ENCODE measurements at places on chromosomes 5 and 9.

- no peak for DNase-seq
Measured at GRCh38 chr5:67437905-67438845, 241.6 kb upstream of the CD180 start.

- no peak for DNase-seq
Measured at GRCh38 chr9:27362447-27363210, 65.7 kb upstream of the EQTN start.

GRCh38 chr9:129958796-129959195 lies 84.2 kb downstream of the FNBP1 start:
- DNase-seq, result no peak

GRCh38 chr5:178630951-178631350 lies 4.1 kb upstream of the CLK4 start:
- peak; percentile 32 for DNase-seq

DNA sequence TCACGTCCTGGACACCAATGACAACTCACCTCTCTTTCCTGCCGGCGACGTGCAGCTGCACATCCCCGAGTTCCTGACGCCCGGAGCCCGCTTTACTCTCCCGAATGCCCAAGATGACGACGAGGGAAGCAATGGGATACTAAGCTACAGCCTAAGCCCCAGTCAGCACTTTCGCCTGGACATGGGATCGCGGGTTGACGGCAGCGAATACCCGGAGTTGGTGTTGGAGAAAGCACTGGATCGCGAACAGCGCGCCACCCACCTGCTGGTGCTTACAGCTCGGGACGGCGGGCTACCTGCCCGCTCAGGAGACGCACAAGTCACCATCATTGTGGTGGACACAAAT lies 1.1 kb downstream of the PCDHAC1 start:
- no peak for DNase-seq

GRCh38 chr9:21677834-21678233 lies 124.6 kb upstream of the MTAP start:
- no peak for DNase-seq

DNA sequence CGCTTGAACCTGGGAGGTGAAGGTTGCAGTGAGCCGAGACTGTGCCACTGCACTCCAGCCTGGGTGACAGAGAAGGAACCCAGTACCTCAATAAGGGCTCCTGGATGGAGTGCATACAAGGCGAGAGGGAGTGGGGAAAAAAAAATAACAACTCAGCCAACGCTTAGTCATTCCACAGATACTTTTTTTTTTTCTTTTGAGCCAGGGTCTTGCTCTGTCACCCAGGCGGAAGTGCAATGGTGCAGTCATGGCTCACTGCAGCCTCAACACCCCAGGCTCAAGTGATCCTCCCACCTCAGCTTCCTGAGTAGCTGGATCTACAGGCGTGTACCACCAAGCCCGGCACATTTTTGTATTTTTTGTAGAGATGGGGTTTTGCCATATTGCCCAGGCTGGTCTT lies 59.5 kb upstream of the GGTA1 start:
- DNase-seq, result no peak

GRCh38 chr5:178487911-178488600 lies 102.1 kb downstream of the COL23A1 start:
- DNase-seq, result no peak

GRCh38 chr5:67173959-67174358 lies 22.6 kb downstream of the CD180 start:
- no peak for DNase-seq

GRCh38 chr5:122863240-122863639 lies 17.8 kb downstream of the SNX24 start:
- no peak for DNase-seq

DNA sequence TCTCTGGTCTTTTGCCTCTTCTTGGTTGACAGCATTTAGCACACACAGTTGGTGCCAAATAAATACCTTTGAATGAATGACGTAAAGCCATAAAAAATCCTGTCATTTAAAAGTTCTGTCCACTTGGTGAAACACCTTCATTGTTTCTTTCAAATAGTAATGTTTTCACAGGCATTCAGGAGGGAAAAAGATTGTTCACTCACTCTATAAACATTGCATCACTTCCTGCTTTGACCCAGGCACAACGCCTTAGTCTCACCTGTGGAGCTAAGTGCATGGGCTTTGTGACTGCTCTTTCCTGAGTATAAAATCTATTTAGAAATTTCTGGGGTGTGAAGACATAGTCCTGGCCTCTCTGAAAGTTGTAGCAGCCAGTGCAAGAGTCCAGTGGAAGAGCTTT lies 88.9 kb upstream of the CXCL14 start:
- no peak for DNase-seq

DNA sequence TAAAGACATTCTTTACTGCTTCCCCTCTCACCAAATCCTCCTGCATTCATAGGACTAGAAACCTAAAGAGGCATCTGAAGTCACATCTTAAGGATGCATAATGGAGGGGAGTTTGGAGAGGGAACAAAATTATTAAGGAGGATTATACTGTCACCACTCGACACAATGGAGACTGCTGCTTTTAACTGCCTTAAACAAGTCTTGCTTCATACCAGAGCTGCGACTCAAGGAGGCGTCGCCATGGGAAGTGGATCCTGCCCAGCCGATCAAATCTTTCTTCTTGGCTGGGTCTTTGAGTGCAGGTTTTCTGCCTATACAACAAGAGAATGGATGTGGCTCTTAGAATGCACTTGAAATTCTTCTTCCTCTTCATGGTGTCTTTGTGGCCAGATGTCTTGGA lies 66.7 kb upstream of the FOXE1 start:
- DNase-seq, result no peak

DNA sequence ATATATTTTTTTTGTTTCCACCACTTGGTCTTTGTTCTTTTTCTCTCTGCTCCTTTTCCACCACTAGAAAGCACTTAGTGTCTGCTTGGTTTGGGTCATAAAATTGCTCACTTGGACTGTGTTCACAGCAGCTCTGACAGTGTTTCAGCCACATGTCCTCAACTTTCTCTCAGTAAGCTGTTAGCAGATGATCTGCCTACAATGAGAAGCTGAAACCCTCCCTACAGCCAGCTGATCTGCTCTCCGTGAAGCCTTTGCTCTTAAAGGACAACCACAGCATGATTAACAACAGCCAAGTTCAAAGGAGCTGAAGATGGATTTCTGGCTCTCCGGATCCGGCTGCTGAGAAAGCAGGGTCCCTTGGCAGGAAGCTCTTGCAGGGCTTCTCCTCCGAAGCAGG lies 31.6 kb downstream of the PRLR start:
- DNase-seq, result no peak

GRCh38 chr9:98540476-98540875 lies 168.3 kb downstream of the GABBR2 start:
- DNase-seq, result no peak

DNA sequence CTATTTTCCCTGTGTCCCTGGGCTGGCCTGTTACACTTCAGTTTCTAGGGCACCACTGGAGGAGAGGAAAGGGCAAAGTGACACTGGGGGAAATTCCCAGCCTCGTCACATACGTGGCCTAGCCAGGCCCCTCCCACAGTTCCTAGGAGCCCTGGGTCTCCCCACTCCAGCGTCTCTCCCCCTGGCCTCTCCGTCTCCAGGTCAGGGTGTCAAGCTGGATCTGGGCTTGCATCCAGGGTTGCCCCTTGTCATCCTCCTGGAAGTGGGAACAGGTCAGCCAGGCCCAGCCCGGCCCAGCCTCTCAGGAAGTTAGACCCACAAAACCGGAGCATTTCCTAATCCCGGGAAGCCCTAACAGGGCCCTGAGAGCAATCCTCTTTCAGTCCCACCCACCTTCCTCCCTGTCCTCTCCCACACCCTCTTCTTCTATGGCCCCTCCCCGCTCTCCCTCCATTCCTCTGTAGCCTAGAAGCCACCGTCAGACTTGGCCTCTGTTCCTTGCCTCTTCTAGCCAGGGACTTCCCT lies 4.7 kb upstream of the TNIP1 start:
- DNase-seq, result no peak

DNA sequence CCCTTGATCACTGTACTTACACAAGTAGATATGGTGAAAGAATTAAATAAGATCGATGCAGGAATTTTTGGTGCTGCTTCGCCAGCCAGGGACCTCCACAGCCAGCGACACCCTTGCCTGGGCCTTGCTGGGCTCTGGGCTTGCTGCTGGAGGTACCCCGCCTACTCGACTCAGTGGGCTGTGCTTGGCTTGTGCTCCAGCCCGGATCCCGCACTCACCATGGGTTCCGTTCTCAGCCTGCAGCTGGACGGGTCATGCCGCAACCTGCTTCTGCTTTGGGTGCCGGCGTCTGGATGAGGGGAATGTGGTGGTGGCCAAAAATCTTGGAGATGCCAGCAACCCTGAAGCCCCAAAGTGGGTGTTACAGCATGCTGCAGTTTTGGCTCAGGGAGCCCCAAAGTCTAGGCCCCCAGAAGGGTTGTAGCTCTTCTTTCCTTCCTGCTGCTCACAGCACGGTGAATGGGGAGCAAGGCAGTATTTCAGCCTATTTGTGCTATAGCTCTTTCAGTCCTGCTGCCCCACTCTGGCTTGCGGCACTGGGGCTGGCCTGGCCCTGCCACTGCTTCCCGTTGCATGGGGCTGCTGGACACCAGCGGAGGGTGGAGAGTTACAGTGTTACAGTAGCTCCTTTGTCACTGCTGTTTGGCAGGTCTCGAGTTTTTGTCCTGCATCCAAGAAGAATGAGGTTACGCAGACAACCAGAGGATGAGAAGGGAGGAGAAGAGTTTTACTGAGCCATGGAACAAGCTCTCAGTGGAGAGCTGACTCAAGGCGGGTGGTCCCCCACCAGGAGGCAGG lies 48.0 kb downstream of the TARS1 start:
- DNase-seq, result no peak

DNA sequence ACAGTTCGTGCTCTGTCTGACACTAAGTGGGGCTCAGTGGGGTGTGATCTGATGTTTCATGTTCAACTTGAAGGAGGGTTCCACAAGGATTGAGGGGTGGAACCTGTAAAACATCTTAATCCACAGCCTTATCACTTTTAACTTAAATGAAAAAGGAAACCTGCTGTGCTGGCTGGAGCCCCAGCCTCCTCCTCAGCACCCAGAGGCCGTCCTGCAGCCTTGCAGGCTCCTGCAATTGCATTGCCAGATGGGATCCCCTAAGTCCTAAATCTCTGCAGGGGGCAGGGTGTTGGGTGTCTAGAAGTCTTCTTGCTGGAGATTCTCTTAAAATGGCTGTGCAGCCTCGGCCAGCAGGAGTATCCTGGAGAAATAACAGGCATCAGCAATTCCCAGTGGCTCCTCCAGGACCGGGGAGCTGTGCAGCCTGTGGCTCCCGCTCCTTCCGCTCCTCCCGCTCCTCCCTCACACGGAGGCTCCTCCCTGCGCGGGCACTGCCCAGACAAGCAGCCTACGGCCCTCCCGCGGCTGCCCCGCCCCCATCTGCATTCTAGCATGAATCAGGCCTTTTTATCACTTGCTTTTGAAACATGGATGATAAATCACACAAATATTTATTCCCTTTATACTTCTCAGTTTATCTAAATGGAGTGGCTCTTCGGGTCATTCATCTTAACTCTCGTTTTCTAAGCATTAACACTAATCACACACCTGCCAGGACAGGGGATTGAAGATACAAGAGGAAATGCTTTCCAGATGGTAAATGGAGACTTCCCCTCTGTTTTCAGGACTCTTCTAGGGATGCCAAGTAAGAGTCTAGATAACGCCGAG lies 131.0 kb downstream of the ADAMTS16 start:
- DNase-seq, result no peak

GRCh38 chr9:91840469-91840868 lies 109.6 kb downstream of the ROR2 start:
- no peak for DNase-seq

- no peak for DNase-seq
Measured at GRCh38 chr9:86741311-86742208, 205.7 kb downstream of the GAS1 start.

- no peak for DNase-seq
Measured at GRCh38 chr9:18343784-18344183, 130.2 kb upstream of the ADAMTSL1 start.

DNA sequence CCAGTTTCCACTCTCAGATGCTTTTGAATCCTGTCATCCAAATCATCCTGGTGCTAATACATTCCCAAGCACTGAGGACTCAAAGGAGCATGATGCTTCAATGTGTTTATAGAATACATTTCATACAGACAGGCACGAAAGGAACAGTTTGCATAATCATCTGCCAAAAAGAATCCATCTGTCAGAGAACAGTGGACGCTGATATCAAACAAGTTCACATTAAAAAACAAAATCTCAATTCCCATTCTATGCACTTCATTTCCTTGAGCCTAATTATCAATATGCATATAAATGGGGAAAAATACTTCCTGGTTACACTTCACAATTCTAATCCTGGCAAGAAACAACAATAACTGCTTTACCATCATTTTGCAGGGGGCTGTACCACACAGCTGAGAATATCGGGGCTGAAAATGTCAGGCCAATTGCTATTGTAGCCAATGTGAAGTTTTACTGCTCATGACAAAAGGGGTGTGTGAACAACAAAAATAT lies 125.5 kb upstream of the FAM174A start:
- DNase-seq, result no peak

GRCh38 chr5:96626956-96627355 lies 35.2 kb upstream of the CAST start:
- DNase-seq, result no peak

DNA sequence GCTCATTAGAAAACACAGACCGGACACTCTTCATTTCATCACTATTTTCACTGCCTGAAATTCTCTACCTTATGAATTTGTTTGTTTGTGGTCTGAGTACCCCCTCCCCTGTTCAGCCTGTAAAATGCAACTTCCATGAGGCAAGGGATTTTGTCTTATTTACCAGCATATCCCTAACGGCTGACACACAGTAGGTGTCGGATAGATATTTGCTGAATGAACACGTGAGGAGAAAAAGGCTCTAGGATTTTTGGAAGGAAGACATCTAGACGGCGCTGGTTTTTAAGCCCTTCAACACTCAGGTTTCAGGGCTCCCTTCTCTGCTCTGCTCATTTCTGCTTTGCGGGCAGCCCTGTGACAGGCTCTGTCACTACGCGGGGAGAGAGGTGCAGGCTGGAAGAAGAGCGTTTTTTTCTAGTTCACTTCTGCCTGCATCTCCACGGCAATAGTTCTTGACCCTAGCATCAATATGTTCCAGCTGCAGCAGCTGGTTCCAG lies 41.0 kb downstream of the KCNMB1 start:
- no peak for DNase-seq

DNA sequence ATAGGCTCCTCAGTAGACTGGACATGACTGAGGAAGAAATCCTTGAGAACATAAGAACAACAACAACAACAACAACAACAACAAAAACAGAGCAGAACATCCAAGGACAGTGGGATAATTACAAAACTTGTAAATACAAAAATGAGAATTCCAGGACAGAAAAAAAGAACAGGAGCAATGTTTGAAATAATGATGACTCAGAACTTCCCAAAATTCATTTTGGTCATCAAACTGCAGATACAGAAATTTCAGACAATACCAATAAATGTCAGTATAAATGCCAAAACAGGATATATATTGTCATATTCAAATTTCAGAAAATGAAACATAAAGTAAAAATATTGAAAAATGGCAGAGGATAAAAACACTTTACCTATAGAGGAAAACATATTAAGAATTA lies 259.0 kb downstream of the TRIM36 start:
- no peak for DNase-seq
